ENCODE measurements at places on chromosomes 5 and 9.

- DNase-seq: no peak
These were observed 104.6 kb upstream of the SARDH start for GRCh38 chr9:133842721-133843227.

DNA sequence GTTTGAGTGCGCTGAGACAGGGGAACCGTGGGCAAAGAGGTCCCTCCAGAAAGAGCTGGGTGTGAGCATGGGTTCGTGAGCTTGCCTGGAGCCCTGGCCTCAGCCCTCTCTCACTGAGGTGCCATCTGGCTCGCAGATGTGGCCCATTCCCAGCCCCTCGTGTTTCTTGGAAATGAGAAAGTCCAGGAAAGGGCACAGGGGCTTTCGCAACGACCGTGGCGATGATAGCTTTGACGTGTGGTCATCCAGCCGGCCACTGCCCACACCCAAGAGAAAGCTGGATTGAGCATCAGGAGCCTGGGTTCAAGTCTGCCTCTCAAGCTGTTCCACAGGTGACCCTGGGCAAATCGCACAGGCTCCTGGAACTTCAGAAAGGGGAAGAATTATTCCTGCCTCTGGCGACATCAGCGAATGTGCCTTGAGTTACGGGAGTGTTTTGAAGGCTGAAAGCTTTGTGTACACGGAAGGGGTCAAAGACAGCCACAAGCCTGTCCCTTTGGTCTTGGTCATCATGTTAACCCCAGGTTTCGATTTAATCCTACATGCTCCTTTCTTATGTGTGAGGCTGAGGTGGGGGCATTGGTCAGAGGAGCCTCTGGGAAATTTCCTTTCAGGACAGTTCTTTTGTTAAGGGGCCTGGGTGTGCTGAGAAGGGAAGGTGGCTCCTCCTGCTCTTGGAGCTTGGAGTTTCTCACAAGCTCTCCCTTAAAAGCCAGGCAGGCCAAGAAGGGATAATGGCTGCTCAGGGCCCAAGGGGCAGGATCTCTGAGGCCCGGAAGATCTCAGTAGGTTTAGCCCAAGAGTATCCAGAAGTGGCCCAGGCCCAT, 41.7 kb upstream of the IL17B start:
- no peak for DNase-seq

DNA sequence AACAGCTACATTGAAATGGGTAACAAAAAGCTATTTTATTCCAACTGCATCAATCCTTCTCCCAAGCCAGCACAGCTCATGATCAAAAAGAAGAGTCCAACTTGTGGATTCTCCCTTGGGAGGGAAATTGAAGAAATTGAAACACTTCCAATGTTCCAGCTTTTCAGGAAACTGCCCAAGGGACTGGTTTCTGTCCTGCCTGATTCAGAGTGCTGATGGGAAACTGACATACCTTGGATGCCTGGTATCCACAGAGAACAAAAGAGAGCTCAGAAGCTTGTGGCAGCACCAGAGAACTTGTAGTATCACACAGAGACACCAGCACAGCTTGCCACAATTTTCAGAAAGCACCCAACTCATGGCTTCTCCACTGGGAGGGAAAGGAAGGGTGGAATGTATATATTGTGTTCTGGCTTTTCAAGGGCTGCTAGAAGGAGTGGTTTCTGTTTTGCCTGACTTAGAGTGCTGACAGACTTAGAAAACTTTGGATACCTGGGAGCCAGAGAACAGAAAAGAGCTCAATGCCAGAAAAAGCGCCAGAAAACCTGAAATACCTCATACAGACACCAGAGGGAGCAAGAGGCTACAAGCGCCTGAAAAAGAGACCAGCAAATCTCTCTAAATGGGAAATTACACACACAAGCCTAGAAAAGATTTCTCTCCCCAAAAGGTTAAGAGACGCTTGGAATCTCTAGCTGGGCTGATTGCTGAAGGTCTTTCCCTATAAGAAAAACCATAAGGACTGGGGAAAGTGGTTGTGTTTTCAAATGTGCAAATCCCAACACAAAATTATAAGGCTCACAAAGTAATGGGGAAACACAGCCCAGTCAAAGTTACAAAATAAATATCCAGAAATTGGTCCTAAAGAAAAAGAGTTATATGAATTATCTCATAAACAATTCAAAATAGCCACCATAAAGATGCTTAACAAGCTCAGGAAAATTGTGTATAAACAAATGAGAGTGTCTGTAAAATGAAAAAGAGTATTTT, 178.8 kb downstream of the SPOCK1 start:
- no peak for DNase-seq

GRCh38 chr9:77016121-77016525, 3.3 kb upstream of the FOXB2 start:
- no peak for DNase-seq

DNA sequence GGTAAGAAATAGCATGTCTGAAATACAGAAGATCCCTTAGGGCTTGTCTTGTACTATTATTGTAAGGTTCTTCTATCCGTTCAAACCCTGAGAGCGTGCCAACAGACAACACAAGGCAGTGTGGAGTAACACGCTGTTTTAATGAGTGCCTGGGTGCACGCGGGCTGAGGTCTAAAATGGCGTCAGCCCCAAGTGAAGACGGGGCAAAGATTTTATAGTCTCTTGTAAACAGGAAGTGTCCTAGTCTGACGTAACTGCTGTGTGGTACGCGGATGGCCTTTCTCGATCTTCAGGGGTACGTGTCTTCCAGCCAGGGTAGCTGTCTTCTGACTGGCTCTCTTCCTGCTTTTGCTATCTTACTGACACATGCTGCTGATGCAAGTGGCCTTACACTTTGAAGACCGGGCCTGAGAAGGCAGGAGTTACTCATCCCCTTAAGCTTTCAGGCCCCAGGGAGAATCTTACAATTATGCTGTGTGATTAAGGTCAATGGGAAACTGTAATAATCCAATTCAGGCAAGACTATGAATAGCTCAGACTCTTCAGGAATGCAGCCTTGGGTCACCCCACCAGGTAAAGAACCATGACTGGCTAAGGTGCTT, 1812.0 kb upstream of the CDH9 start:
- no peak for DNase-seq

DNA sequence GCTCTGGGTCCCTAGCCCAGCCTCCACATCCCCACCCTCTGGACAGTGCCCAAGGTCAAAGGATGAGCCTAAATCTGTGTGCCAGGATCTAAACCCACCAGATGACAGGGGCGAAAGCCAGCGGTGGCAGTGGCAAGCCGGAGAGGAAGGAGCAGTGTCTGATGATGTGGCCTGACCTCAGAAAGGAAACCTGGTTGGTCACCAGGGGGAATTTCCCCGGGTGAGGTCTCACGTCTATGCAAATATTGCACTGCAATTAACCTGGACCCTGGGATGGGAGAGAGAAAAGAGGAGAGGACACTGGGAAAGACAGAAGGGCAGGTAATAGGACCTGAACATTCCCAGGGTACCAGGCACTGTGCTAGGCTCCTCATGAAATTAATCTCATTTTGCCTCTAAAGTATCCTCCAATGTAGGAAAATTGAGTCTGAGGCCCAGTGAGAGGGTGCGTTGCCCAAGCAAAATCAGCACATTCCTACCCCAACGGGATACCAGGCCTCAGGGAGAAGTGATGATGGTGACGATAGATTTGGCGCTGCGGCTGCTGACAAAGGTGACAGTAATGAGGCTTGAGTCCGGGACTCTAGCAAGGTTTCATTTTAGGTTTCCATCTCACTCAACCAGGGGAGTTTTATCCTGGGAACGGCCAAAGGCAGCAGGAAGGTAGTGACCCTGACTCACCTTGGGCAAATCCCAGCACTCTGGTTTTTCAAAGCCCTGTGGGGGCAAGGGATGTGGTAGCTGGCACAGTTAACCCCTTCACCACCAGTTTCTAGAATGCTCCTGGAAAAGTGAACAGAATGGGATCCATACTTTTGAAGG, 13.4 kb upstream of the TNIP1 start:
- no peak for DNase-seq

DNA sequence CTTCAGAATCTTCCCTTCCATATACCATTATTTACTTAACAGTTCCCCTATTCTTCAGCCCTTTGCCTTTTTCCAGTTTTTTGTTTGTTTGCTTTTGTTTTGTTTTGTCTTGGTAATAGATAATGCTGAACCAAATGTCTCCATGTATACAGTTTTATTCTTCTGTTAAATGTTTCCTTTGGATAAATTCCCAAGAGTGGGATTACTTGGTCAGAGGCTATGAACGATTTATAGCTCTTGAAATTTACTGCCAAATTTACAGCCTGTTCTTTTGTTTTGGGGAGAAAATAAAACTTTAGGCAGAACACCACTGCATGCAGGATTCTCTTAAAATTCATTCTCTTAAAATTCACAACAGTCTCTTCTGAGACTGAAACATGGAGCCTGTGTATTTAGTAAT, 38.6 kb downstream of the NR4A3 start:
- DNase-seq: no peak

DNA sequence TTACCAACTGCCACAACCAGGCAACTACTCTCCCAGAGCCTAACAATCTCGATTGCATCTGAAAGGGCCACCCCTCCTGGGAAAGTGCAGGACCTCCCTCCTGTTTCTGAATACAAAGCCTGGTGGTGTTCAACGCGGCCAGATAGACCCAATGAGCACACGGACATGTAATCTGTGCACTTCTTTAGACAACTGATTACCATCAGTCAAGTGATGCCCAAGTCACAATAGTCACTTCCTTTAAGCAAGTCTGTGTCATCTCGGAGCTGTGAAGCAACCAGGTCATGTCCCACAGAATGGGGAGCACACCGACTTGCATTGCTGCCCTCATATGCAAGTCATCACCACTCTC, 739 bp downstream of the C9orf72 start:
- DNase-seq: peak; percentile 47

- DNase-seq: no peak
These were observed 41.0 kb downstream of the TRPM6 start for GRCh38 chr9:74846766-74847165.

- no peak for DNase-seq
These were observed 42.0 kb upstream of the PITX1 start for GRCh38 chr5:135076051-135076491.

GRCh38 chr5:539469-540070, 15.3 kb upstream of the SLC9A3 start:
- DNase-seq: no peak

- DNase-seq: no peak
These were observed 18.4 kb upstream of the LRRC14B start for GRCh38 chr5:172841-173251.

- no peak for DNase-seq
These were observed 3.7 kb downstream of the NR4A3 start for GRCh38 chr9:99825172-99826046.

GRCh38 chr5:132714456-132715307, 22.7 kb downstream of the KIF3A start:
- no peak for DNase-seq

- no peak for DNase-seq
These were observed 5.3 kb downstream of the NINJ1 start for GRCh38 chr9:93128715-93129224.

DNA sequence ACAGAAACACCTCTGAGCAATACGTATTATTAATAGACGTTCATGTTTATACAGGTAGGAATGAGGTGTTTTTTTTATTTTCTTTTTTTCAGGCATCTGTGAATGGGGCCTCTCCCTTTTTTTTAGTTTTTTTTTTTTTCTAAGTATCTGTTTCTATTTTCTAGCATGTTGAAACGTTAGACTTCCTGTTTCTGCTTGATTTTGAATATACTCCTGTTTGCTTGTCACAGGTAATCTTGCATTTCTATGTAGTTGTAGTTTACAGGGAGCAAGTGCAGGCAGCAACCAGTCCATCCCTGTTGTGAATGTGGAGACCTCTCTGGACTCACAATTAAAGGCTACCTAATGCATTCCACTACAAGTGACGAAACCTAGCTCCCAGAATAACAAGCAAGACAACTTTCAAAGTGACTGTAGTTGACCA, 22.8 kb upstream of the TNFAIP8 start:
- no peak for DNase-seq

DNA sequence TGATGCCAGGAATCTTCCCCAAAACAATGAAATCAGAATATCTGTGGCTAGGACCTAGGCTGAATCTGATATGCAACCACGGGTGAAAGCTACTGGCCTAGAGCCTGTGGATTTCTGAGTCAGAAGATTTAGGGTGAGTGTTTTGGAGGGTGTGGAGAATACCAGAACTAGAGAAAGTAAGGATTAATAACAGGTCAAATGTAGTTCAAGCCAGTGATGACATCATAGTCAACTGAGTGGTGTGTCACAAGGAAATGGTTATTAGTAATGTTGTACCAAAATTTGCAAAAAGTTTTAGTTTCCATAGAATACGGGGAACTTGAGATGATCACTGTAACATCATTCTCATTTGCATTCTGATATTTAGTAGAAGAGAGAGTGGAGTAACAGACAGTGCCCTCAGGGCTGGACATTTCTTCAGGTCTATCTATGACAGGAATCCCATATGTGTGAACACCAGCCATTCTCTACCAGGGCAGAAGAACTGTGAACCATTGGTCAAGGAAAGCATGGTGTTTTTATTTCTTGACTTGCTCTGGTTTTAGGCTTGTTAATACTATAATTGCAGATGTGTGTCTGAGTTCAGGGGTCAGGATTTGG, 3.7 kb downstream of the GALNT12 start:
- no peak for DNase-seq

GRCh38 chr9:126459546-126459945, 132.9 kb downstream of the MVB12B start:
- no peak for DNase-seq

- DNase-seq: no peak
These were observed 31.5 kb downstream of the GOLGA2 start for GRCh38 chr9:128244091-128244836.

GRCh38 chr9:117035546-117035945, 348.4 kb downstream of the TRIM32 start:
- no peak for DNase-seq

GRCh38 chr5:173924899-173925298, 36.8 kb downstream of the CPEB4 start:
- no peak for DNase-seq

GRCh38 chr5:6338135-6338534, 40.2 kb downstream of the MED10 start:
- no peak for DNase-seq

- DNase-seq: peak; percentile 45
These were observed 33.7 kb downstream of the HAVCR1 start for GRCh38 chr5:157025093-157025698.

- no peak for DNase-seq
These were observed 54.0 kb upstream of the NTRK2 start for GRCh38 chr9:84615544-84615943.

- DNase-seq: no peak
These were observed 494 bp downstream of the CERT1 start for GRCh38 chr5:75510836-75511434.

DNA sequence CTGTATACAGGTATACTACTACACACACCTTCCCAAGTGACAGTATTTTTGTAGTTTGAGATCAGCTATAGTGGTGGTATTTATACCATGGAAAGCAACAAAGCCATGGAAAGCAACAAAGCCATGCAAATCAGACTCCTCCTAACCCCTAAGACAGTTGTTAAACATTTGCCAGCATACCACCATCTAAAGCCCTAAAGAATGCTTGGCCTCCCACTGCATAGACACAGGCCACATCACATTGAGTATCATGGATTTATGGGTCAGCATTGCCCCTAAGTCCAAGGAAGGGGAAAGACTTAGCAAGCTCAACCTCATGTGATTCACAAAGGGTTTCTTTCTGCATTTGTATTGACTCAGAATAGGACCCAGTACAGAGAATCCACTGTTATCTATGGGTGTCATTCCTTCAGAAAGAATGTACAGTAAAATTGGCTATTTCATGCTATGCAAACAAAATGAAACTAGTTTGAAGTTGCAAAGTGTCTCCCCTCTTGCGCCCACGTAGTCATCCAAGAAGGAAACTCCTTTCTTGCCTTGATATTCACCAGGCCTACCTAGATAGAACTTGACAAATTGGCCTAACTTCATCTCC, 70.4 kb upstream of the IQGAP2 start:
- no peak for DNase-seq

Measured in activated CD8-positive, alpha-beta memory T cell treated with anti-CD3 and anti-CD28 coated beads for 4 hours (primary cell).